ENCODE measurements at places on chromosomes 7 and 10.
A peak's percentile ranks its signal among the peaks of the same experiment; 100 is the strongest.

- no peak for DNase-seq
Measured at GRCh38 chr10:30637881-30638467, 8.4 kb upstream of the LYZL2 start.

DNA sequence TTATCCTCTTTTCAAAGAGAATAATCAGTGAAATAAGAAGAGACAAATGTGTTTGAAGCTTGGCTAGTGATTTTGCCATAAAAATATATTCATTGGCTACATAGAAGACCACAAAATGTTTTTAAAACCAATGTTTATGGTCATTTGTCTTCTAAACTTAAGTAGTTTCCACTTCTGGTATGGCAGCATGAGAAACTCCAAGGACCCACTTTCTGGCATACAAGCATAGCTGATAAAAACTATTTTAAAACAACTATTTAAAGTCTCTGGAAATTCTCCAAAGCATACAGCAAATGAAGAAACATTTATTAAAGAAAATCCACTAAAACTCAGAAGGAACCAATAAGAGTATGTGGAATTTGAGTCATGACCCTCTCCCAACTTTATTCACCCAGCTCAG, 89.2 kb upstream of the TOMM7 start:
- no peak for DNase-seq

- peak; percentile 88 for DNase-seq
Measured at GRCh38 chr7:867001-867405, 9.4 kb upstream of the GET4 start.

DNA sequence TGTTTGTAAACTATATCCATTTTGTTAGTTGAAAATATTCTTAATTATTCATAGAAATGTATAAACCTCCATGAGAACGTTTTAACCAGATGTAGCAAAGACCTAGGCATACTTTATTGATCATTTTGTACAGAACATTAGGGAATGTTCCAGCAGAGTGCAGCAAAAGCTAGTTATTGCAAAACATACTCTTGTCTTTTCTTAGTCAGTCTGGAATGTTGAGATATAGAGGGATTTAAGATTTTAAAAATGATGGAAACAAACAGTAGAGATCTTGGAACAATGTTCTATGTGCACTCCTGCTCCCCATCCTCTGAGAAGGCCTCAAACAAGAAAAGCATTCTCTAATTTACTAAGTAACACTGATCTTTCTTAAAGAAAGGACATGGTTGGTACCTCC, 292.1 kb downstream of the BBS9 start:
- DNase-seq, result peak; percentile 26
